ENCODE measurements at places on chromosomes 16 and 17.

GRCh38 chr17:64174686-64175456 is 44.9 kb upstream of the ERN1 start:
- DNase-seq: peak; percentile 47

DNA sequence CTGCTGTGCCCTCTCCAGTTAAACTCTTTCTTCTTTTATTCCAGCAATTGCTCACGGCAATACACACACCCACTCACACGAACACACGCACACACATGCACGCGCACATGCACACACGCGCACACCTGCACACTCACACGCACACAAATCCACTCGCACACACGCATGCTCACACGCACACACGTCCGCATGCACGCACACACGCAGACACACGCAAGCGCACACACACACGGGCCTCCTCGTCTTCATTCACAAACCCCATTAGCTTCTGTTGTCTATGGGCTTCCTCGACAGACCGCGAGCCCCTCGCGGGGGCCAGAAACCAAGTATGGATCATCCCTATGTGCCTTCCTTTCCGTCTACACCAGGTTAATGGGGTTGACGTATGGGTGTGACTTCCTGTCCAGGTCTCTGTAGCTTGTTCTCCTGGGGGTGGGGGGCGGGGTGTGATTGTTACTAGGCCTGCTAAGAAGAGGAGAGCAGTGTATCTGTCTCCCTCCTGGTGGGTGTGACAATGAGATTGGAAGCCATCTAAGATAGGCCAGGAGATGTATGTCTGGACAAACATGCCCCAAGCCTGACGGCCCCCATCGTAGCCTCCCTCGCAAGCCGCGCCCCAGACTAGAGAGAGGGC is 670 bp upstream of the CTF1 start:
- peak; percentile 60 for DNase-seq

GRCh38 chr17:73184136-73184993 is 8.5 kb upstream of the COG1 start:
- peak; percentile 79 for DNase-seq

DNA sequence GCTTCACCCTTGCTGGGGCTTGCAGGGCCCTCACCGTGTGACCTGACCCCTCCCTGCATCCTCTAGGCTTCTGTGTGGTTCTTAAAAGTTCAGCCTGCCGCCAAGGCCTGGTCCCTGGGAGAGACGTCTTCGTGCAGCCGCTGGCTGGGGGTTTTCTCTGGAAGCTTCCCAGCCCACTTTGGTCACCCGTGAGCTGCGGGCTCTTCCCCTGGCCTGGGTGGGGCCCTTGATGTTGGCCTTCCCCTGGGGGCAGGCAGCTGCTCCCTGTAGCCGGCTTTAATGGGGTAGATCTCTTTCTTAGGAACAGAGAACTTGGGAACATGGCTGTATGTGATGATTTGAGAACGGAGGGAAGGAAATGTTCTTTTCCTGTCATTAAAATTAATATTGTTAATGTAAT is 32.7 kb downstream of the ZNF750 start:
- DNase-seq: no peak

- peak; percentile 82 for DNase-seq
Measured at GRCh38 chr17:34420254-34420766, 57.3 kb upstream of the CCL1 start.

- DNase-seq: no peak
Measured at GRCh38 chr17:66637491-66637890, 197.4 kb upstream of the CACNG5 start.
